Lower leg skin (tissue), 4 donors: ENCODE measurements at places on chromosomes 6 and 20. TPM values are rescaled to one million over a fixed set of nuclear protein-coding genes. Genes with fewer than 3 reads are reported as not detected.

- no peak for DNase-seq
Measured at GRCh38 chr20:43066125-43066524, 123.6 kb downstream of the PTPRT start.

DNA sequence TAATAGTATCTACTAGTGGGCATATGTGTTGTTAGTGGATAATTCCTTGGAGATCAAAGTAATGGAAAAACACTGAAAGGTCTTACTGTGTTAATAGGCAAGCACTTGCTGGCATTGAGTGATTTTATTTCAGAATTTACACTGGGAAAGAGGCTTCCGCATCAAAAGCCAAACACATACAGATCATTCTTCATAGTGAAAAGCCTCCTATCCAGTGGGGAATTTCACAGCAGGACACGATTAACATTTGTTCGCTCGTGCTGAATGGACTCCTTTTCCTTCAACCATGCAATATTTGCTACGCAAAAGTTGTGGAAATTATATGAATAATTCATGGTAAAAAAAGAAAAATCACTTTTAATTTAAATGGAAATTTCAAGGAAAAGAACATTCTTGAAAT is 26.4 kb downstream of the GABRR1 start:
- no peak for DNase-seq

DNA sequence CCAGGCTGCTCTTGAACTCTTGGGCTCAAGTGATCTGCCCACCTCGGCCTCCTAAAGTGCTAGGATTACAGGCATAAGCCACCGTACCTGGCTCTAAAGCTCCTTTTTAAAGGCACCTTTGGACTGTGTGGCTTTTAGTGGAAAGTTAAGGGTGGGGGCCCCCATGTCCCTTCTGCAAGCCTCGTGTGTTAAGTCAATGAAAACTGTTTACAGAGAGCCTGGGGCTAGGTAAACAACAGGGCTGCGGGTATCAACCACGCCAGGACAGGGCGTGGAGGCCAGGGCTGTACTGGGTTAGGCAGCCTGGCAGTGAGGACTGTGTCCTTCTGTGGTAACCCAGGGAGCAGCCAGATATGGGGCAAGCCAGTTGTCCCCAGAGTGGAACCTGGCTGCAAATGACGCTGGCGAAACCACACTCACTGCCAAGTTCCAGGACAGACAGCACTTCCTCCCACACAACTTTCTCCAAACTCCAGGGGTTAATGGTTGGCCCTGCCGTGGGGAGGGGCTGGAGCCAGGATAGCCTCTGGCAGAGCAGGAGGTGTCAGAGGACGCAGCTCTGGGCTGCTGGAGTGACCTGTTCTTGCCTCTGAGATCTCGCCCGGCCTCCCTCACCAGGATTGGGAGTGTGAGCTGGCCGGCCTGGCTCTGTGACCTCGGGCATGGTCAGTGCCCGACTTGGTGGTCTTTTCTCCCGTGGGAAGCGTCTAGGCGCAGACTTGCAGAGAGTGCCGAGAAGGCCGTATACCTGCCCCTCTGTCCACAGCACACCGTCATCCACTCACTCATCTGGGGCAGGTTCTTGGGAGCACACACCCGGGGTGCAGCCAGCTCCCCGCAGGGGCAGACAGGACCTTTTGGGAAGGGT is 3.2 kb downstream of the SLC17A9 start:
- DNase-seq, result no peak

- peak; percentile 94 for DNase-seq
Measured at GRCh38 chr6:75204217-75204958, 1.5 kb downstream of the COL12A1 start.

DNA sequence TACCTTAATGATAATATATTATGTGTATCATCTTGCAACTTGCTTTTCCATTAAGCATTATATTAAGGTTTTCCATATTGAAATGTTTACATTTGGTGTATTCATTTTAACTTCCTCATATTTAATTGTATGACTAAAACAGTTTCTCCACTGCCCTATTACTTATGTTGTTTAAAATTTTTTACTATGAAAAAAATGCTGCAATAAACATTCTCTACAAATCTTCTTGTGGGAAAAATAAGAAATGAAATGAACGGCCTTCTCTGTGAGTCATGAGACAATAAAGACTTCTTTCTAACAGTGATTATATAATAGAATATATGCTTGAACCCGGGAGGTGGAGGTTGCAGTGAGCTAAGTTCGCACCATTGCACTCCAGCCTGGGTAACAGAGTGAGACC is 25.5 kb downstream of the FASTKD5 start:
- DNase-seq, result no peak

GRCh38 chr6:55574556-55574955 is 4.4 kb downstream of the HMGCLL1 start:
- no peak for DNase-seq

DNA sequence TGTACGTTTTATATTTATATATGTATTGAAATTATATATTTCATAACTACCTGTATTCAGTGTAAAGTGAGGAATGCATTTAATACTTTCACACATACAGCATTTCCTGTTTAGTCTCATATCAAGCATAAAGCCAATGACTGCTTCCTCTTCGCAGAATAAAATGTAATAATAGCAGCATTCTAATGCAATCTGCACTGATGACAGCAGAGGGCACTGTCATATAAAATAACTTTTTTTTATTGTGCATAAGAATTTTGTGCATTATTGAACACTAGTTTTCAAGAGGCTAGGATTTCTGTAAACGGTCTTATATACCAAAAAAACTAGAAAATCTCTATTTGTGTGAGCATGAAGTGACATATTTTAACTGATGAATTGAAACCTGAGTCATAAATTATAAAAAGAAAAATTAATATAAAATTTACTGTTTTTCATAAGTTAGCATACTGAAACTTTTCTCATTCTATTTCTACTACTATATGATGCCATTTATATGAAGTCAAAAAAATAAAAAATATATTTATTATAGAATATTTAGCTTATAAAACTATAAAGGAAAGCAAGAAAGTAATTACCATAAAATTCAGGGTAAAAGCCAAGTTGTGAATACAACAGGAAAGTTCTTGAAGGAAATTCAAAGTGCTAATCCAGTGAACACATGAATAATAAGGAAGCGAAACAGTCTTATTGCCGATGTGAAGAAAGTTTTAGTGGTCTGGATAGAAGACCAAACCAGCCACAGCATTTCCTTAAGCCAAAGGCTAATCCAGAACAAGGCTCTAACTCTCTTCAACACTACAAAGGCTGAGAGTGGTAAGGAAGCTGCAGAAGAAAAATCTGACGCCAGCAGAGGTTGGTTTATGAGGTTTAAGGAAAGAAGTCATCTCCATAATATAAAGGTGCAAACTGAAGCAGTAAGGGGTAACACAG is 36.3 kb downstream of the RNF146 start:
- DNase-seq, result peak; percentile 59

Gene SLC22A3
- total RNA-seq, result 11.8 TPM

Gene ADGRB3
- total RNA-seq, result 0.94 TPM

Gene CFB
- total RNA-seq, result 1.4 TPM

Gene CRISP2
- 0.91 TPM for total RNA-seq

DNA sequence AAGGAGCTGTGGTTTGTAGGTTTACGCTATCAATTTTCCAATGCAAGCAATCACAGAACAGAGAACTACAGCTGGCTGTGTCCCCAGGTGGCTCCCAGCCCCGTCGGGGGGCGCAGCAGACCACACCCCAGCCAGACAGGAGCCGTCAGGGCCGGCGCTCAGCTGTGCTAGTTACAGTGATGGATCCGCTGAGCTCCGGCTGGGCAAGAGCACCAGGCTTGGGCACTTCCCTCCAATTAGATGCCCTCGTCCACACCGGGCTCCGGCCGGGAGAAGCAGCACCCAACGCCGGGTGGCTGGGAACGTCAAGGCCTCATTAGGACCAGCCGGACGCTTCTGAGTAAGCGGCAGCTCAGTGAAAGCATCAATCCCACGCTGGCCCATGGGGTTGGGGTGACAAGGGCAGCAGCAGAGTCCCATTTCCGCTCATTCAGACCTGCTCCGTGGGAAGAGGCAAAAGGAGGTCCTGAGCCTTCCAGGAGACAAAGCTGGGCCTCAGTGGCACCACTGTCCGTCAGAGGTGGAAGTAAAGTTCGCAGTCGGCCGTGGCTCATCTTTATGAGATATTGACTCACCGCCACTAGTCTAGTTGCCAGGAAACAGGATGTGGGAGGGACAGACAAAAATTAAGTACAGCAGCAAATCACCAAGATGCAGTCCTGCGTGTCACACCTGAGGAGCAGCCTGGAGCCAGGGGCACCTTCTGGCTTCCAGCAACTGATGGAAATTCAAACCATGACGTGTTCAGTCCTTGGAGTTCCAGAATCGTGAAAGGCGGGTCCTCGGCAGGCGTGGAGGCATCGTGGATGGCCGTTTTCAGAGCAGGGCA is 164.1 kb downstream of the TAF4 start:
- DNase-seq, result no peak

Gene DEFB132
- not detected for total RNA-seq

Gene KCNQ5
- 0.97 TPM for total RNA-seq

DNA sequence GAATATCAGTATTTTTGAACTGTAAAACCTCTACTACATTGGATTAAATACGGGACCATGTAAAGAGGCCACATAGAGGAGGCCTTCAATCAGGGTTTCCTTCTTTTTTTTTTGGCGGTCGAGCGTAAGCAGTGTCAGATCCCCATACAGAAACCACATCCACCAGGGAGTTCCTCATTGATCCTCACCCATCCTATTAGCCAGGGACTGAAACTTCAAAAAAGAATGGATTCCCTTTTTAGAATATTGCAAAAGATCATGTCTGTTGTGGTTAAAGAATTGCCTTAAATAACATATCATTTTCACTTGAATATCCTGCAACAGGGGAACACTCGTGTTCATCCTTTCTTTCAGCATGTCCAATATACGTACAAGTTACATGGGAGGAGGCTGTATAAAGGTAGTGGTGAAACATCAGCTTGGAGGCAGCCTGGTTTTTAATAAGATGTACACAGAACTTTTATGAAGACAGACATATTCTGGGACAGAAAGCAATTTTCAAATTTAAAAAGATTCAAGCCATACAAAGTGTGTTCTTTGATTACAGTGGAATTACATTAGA is 96.1 kb downstream of the PPP1R14C start:
- DNase-seq, result no peak

DNA sequence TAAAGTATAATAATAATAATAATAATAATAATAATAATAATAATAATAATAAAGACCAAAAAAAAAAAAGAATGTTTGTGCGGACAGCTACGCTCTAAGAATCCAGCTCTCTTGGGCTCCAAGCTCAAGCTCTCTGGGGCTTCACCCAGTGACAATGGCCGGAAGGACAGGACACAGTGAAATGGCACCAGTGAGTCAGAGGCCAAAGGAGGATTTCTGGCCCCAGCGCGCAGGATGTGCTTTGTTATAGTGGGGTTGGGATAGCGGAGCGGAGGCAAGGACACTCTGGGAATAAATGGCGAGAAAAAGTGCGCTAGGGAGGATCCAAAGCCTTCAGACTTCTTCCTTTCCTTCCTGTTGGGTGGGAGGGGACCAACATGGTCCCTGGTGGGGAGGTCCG is 38.2 kb downstream of the HLA-A start:
- no peak for DNase-seq

DNA sequence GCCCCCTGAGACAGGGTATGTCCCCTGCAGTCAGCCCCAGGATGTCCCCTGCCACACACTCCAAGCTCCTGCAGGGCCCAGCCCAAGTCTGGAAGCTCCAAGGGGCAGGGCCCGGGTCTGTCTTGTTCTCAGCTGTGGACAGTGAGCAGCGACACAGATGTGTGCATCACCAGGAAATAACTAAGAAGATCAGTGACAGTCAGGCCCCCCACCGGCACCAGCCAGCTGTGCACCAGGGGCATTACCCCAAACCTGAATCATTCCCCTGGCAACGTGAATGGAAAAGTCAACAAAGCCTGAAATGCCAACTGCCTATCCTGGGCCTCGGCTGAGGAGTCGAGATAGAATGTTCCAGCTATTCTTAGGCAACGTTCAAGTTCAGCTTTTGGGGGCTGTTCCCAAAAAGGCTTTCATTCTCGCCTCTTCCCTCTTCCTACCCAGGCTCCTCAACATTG is 105.0 kb downstream of the PREX1 start:
- DNase-seq, result no peak

- DNase-seq, result no peak
Measured at GRCh38 chr6:87391334-87391733, 16.4 kb upstream of the CFAP206 start.

Gene LCA5
- total RNA-seq, result 1.8 TPM

DNA sequence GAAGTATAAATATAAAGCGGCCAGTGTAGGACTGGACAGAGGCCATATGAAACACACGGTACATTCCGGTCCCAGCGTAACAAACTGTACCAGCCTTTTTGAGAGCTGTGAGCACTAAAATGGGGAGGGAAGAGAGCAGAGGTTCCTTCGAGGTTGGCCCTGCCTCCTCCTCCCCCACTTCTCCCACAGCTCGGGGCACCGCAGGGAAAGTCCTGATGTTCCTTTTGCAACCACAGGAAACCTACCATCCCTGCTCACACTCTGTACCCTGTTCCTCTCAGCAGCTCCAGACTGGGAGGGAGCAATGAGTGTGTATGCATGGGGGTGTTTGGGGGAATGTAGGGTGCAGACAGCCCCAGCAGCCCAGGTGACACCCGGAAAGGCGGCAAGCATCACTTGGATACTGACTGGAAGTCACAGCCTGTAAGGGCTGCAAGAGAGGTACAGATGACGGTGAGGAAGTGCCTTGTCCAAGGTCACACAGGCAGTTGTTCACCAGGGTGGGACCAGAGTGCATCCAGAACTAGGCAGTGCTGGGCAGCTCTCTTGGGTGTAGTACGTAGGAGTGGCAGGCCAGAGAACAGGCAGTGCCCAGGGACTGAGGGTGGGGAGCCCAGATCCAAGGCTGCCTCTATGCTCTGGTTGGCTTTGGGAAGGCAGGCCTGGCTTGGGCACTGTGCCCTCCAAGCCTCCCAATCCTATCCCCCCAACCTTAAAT is 11.0 kb upstream of the ARMC12 start:
- DNase-seq, result peak; percentile 86

- no peak for DNase-seq
Measured at GRCh38 chr6:25456249-25457040, 177.3 kb downstream of the CARMIL1 start.

GRCh38 chr6:96621983-96622382 is 59.1 kb downstream of the FHL5 start:
- no peak for DNase-seq

DNA sequence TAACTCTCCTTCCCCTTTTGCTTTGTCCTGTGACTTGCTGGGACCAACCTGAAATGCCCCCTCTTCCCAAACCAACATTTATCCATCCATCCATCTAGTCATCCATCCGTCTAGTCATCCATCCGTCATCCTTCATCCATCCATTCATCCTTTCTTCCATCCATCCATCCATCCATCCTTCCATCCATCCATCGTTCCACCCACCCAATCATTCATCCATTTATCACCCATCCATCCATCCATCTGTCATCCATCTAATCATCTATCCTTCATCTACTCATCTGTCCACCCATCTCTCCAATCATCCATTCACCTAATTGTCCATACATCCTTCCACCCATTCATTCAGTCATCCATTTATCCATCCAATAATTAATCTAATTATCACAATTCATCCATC is 92.7 kb downstream of the EDN3 start:
- no peak for DNase-seq

Gene TFAP2D
- total RNA-seq, result not detected

GRCh38 chr6:107459283-107460082 is at the start of gene PDSS2:
Gene PDSS2, minus strand, starts transcription at chr6:107459564. Its CDS starts 279 bp downstream, at chr6:107459285.
- DNase-seq, result peak; percentile 99

Gene CYP24A1
- not detected for total RNA-seq
